HT1080 (cell line): ENCODE measurements at places on chromosomes 6 and 20.

GRCh38 chr20:54545676-54546358 is 70.4 kb downstream of the DOK5 start:
- no peak for DNase-seq

- DNase-seq = no peak
These were observed 68.2 kb downstream of the PXDC1 start for GRCh38 chr6:3683331-3683730.

DNA sequence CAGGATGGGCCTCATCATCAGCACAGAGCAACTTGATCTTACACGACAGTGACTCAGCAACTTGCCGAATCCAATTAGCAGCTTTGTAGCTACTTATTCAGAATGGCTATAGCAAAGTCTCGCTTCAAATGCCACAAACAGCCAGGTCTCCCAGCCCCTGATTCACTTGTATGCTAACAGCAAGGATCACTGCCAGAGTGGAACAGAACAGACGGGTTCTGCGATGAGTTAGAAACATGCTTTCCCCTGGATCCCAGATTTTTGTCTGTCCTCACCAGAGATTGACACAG is 254.4 kb downstream of the NRN1 start:
- DNase-seq = peak; percentile 66

GRCh38 chr6:37804586-37804985 is 14.9 kb upstream of the ZFAND3 start:
- DNase-seq = no peak

- DNase-seq = no peak
These were observed 170.7 kb downstream of the TAF4 start for GRCh38 chr20:61895016-61895415.

- no peak for DNase-seq
These were observed 329.3 kb upstream of the FLRT3 start for GRCh38 chr20:14666696-14667095.

DNA sequence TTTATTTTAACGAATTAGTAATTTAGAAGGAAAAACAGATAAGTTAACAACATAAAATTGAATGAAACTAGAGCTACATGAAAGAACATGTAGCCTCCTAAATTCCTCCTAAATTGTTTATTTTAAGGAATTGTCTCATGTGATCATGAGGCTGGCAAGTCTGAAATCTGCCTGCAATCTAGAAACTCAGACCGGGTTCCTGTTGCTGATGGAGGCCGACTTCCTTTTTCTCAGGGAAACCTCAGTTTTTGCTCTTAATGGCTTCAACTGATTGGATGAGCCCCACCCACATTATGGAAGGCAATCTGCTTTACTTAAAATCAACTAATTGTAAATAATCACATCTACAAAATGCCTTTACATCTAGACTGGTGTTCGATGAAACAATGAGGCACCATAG is 267.6 kb upstream of the PRND start:
- no peak for DNase-seq

DNA sequence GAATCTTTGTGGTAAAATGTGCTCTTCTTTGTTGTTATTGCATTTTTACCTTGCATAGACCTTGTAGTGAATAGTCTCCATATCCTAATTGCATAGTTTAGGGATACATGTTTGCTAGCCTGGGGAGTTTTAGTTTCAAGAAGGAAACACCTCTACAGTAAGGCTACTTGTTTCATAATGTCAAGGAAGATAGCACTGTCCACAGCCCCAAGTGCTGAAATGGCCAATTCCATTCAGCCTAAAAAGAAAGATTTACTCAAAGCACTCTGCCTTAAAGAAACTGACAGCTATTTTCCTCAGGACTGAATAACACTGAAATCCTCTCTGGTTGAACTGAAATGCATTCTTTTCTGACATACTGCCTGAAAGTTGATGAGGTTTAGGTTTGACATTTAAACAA is 2.6 kb downstream of the HCRTR2 start:
- no peak for DNase-seq

DNA sequence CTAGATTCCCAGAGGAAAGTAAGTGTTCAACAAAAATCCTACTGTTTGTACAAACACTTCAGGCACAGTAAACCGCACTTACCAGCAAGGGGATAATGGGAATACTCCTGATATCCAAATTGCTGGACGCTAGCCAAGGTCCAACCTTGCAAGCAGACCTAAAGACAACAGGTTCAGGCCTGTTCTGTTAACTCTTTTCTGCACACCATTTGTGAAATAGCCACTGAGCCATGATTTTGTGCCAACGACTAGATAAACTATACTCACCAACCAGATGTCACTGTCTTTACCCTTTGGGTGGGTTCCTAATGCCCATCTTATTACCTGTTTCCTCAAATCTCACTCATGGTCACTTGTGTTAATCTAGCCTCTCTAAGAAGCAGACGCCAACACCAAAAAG is 43.5 kb downstream of the GOPC start:
- DNase-seq = no peak

DNA sequence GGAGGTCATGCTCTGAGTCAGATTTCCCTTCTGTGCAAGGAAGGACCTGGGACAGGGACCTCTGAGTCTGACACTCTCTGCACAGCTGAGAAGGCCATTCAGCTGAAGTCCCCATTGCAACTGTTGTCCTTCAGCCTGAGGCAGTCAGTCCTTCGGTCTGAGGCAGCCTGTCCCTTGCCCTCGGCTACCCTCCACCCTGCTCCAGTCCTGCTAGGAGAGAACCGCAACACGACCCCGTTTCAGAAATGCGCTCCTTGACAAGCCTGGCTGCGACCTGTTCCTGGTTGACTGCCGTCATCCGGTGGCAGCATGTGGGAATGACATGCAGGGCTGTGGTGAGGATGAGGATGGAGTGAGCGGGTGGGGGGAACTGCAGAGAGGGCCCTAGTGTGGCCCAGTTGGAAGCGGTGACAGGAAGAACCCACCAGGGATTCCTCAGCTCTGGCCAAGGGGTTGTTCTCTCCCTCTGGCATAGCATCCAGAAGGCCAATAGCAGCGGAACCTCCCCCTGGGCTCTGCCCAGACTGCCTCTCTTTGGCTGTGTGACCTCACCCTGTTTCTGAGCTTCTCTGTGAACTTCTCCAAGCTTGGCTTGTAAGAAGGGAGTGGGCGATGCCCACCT is 40.3 kb upstream of the ANGPT4 start:
- peak; percentile 58 for DNase-seq
